ENCODE measurements at places on chromosomes 6 and 20.

GRCh38 chr6:35049156-35049735 lies 91.9 kb downstream of the TCP11 start:
- DNase-seq: no peak

- no peak for DNase-seq
Observed at GRCh38 chr6:104201557-104201956, 658.2 kb downstream of the HACE1 start.

DNA sequence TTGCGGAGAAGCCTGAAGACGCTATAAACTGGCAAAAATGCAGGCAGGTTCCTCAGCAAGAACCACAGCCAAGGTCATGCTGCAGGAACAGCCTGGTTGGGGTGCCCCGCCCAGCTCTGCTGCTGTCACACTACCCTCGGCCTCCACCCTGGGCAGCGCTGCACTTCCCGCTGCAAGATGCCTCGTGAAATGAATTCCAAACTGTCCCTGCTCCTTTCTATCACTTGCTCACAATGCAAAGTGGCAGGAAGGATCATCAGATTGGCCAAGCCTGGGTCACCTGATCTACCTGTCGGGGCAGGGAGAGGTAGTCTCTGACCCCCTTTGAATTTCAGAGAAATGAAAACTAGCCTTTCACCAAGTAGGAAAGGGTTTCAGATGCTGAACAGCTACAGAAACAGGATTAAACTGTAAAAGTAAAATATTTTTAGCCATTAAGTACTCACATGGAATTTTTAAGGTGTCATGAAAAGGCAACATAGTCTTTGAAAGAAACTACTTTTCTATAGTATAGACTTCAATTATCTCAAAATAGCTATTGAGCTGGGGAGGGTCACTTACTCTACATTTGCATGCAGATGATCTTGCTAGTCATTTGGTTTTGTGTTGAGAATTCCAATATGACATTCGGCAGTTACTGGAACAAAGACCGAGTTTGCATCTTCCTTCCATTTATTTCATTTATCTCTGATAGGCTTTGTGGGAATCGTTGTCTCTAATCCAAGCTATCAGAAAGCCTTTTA lies 236.4 kb upstream of the ASCC3 start:
- DNase-seq: no peak

DNA sequence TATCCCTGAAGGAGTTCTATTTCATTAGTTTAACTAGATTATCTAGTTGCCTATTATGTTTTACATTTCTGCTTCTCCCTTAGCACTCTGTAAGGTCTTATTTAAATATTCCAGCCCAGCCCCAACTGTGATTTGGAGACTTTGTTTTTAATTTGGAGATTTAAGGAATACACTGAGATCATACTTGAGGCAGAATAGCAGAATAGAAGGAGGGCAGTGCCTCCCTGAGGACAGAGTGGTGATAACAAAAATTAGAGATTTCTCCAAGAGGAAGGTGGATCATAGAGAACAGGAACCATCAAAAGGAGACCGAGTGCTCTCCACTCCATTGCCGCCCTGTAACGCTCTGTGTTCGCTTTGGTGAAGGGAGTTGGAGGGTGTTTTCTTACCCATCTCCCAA lies 14.8 kb upstream of the CD164 start:
- DNase-seq: no peak

- no peak for DNase-seq
Observed at GRCh38 chr6:20921578-20921977, 387.3 kb downstream of the CDKAL1 start.

GRCh38 chr6:105711216-105711615 lies 308.3 kb upstream of the PREP start:
- DNase-seq: no peak

GRCh38 chr6:149107520-149107919 lies 210.0 kb upstream of the TAB2 start:
- no peak for DNase-seq

DNA sequence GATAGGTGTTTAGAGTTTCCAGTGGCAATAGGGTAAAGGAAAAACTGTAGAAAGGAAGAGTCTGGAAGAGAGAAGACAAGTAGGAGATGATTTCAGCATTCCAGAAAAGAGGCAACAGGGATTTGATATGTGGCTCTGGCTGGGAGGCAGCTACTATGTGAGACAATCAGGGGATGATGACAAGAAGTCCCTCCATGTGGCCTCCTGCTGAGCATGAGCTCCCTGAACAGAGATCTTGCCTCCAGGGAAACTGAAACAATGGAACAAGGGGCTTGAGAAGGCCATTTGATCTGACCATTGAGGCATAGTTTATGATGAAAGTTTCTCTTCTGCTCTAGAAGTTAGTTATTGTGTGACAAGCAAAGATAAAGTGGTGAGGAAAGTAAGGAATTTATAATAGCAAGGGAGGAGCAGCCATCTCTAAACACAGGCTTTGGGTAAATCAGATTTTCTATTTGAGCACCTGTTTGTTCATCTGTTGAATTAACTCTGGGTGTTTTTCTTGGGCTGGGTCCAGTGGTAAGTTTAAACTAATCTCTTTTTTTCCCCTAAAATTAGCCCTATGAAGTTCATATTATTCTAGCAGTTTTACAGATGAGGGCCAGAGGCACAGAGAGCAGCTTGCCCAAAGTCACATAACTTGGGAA lies 3.0 kb upstream of the GPX5 start:
- DNase-seq: no peak

All from NCI-H510A treated with DMSO at 0.1 percent for 48 hours (cell line).